ENCODE measurements at places on chromosomes 5 and 9.

GRCh38 chr5:66717455-66718373 is 121.5 kb downstream of the MAST4 start:
- DNase-seq = no peak

DNA sequence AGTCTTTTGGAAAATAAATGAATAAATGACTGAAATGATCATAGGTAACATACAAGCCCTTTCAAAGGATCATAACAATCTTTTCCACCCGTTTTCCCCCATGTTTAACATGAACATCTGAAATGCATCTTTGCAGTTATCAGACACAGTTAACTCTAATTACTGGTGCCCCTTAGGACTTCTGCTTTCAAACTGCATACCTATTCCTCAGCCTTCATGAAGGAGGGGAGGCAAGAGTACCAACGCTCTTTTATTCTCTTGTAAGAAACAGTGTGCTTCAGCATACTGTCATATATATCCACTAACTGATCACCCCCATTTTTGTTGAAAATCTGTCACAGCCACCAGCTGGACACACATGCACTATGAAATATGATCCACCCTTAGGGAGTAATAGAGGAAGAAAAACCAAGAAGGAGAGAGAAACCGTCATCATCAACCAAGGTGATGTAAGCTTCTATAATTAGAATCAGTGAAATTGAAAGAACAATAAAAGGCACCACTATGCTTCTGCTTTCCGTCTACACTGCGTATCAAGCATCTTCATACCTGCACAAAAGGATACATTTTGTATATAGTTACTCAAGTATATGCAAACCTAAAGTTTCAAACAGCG is 98.7 kb downstream of the RAPGEF6 start:
- no peak for DNase-seq

DNA sequence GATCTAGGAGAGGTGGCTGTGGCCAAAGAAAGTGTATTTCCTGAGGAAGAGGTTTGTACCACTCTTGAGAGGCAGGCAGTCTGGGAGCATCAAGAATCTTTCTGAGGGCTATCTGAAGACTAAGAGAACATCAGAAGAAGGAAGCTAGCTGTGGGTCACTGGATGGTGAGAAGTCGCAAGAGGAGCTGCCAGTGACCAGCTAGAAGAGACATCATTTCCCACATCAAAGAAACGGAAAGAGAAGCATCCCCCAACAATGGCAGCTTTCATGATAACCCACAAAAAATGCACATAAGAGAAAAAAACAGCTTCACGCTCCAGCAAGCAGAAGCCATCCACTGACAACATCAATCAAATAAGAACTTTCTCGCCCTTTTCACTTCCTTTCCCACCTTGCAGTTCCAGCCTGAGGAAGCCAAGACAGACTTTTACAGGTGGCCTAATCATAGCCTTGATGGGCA is 25.0 kb upstream of the CEP78 start:
- DNase-seq = no peak

DNA sequence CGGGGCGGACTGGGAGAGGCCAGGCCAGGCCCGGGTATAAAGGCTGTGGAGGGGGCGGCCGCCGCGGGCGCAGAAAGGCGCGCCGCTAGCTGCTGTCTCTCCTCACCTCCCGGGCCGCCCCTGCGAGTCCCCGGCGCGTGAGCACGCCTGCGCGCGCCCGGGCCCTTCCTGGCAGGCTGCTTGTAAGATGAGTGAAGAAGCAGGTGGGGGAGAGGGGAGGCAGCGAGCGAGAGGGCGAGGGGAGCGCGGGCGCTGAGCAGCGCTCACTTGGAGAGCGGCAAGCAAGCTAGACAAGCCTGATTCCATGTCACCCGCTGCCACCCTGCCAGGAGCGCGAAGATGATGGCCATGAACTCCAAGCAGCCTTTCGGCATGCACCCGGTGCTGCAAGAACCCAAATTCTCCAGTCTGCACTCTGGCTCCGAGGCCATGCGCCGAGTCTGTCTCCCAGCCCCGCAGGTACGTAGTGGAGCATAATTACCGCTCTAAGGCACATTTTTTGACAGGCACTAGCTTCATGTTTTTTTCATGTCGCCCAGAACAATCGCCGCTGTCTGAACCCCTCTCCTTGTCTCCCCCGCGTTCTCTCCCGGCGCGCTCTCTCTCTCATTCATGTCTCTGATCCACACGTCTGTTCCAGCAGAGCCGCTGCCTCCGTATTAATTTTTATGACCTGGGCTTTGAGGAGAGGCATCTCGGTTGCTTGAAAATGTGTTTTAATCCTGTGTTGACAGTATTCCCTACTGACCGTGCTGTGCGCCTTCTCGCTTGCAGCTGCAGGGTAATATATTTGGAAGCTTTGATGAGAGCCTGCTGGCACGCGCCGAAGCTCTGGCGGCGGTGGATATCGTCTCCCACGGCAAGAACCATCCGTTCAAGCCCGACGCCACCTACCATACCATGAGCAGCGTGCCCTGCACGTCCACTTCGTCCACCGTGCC is at the start of gene POU4F3:
Gene POU4F3, plus strand, starts transcription at position 66 of the 941 bp plus-strand sequence. Its CDS starts 274 bp downstream, at position 340.
- no peak for DNase-seq

DNA sequence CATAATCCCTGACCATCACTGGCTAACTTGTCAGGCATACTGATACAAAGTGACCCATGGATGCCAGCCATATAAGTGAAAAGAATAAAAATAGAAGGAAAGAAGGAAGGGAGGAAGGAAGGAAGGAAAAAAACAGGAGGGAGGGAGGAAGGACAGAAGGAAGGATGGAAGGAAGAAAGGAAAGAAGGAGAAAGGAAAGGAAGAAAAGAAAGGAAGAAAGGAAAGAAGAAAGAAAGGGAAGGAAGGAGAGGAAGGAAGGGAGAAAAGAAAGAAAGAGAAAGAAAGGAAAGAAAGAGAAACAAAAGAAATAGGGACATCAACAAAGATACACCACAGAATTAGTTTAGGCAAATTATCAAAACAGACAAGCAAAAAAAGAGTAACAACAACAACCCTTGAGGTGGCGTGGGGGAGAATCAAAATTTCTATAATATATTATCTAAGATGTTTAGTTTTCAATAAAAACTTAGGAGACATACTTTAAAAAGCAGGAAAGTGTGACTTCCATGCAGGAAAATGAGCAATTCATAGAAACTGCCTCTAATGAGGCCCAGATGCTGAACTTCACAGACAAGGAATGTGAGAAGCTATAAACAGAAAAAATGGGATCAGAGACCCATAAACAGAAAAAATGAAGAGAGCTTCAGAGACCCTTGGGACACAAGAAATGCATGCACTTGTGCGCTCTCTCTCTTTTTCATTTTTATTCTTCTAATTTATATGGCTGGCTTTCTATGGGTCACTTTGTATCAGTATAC is 96.1 kb upstream of the NFIL3 start:
- DNase-seq = no peak

GRCh38 chr9:128494108-128494745 is 10.3 kb upstream of the GLE1 start:
- DNase-seq = no peak

DNA sequence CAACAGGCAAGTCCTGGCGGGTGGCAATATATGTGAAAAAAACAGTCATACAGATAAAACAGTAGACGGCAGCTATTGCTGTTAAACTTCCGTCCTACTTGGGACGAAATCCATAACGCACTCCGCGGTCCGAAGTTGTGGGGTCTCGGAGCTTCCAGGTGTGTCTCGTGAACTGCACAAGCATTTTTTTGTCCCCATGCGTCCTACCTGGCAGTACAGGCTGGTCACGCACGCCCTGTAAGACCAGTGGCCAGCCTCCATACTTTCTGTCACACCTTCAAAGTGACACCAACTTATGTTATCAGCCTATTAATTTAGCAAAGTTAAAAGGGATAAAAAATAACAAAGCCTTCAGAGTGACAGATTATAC is 51.3 kb downstream of the TGFBI start:
- DNase-seq = no peak

DNA sequence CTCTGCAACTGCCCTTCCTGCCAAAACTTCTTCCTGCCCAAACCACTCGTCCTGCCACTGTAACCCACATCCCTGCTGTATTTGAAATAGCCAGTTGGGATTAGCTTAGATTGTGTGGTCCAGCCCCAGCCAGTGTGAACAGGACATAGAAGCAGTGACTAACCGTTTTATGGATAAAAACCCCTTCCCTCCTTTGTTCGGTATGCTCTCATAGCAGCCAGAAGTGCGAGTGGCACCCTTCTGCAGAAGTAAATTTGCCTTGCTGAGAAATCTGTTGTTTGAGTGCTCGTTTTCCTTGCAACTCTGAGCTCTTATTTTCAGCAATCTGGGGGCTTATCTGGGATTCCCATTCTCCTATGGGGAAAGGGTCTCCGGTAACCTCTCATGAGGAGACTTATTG is 470.0 kb downstream of the PRDM9 start:
- no peak for DNase-seq

GRCh38 chr5:124887223-124887622 is 140.8 kb upstream of the ZNF608 start:
- no peak for DNase-seq

DNA sequence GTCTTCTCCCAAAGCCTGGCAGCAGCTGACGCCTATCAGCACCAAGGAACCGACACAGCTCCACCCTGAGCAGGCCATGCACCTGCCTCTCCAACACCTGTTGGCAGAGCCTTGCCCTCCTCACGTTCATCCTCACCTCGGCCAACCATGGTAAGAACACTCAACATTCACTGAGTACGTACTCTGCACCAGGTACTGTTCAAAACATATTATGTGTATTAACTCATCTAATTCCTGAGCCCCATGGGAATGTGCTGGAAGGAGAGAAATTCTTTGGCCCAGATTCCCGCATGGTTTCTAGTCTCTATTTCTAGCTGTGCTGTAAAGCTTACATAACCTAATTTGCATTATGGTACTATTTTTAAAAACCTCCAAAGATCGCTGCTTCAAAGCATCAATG is 86.1 kb downstream of the GPR21 start:
- DNase-seq = no peak

DNA sequence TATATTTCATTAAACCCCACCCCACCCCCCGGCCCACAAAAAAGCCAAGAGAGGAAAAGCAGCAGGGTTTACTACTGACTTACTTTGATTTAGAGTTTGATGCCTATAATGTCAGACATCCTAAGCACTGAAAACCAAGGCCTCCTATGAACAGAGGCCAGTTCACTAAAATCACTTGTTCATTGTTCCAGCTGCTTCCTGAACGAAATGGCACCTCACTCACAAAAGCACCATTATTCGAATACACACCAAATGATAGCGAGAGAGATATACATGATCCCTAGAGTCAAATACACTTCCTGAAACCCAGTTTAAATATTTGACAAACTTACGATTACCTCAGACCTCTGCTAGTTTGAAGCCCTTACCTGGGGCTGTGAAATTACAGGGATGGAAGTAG is 66.6 kb downstream of the LPAR1 start:
- no peak for DNase-seq

DNA sequence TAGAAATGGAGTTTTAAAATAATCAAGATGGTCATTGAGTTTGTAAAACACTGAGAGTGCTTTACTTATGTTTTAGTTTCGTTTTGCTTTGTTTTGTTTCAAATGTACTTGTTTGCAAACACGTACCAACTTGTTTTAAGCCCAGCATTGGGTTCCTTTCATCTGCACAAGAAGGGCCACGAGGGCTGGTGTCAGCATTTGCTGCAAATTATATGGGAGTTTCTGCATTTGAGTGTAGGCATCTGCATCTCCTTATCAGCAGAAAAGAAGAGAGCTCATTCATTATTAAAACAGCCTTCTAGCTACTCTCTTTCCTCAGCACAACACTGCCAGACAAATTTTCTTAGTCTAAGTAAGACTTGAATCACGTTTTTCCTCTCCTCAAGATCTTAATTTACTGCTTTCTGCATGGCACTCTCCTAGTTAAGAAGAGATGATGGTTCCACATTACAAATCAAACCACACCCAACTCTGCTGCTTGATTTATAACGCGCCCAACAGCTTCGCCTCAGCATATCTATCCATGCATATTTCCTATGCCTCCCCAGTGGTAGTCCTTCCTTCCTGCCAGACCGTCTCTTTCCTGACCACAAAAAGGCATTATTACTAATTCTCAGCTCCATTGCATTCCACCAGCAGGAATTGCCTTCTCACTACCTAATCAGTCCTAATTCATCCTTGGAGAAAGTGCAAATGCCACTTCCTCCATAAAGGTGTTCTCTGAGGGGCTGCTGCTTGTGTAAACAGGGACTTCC is 95.2 kb upstream of the CAST start:
- no peak for DNase-seq

- no peak for DNase-seq
Observed at GRCh38 chr5:83011985-83012384, 65.2 kb downstream of the TMEM167A start.

DNA sequence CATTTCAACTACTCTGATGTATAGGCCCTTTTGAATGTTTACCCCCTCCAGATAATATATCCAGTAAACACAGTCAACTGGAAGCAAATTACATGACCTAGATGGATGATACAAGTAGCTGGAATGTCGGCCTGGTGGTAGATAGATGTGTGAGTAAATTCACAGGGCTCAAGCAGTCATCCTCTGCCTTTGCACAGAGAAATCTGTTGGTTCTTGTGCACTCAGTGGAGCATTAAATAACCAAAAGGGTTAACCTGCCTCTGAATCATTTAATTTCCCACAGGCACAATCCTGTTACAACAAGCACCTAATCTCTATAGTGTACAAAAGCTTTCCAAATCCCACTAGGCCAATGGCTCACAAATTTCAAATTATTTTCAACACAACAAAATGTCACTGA is 668.3 kb downstream of the DNAH5 start:
- DNase-seq = no peak

DNA sequence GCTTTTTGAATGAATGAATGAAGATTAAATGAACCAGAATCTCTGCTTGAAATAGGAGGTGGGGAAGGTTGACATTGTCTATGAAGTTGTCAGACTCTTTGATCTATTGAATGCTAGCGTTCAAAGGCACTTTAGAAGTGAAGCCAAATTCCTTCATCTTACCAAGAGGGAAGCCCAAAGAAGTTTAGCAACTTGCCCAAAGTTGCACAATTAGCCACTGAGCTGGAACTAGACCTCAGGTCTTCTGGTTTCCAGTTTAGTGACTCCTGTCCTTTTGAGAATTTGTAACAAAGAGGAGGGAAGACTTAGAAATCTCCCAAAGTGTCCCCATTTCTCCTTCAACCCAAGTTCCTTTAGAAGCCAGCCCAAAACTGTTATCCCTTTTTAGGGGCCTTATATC is 20.7 kb upstream of the SLC1A3 start:
- DNase-seq = no peak

DNA sequence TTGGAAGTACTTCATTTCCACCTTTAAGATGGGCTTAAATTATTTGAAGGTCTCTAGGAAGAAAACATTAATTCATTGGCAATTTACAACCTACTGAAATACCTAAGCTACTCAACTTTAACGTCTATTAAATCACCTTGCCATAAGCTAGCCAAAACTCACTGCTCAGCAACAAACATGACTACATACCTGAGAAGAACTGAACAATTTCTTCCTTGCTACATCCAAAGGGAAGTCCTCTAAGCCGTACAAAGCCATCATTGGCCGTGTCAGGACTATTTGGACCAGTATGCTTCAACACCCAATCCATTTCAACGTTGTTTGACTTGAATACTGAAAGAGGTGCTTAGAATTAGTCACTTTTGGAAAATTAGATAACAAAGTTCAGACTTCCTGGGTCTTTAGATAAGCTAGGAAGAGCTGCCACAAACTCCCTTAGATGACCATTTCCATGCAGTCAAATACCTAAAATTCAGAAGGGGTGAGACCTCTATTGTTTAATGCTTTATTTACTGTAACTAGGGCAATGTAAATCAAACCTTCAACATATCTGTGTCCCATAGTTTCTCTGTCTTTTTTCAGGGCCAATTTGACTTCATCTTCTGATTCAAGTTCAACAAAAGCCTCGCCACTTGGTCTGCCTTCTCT is 2.6 kb downstream of the HNRNPH1 start:
- DNase-seq = no peak

- DNase-seq = no peak
Observed at GRCh38 chr5:152686931-152687330, 281.9 kb upstream of the NMUR2 start.
